Stimulated activated CD8-positive, alpha-beta memory T cell treated with anti-CD3 and anti-CD28 coated beads, Interleukin-15, amount 100 ng/mL, for 24 hours (primary cell): ENCODE measurements at places on chromosomes 2 and 18.

DNA sequence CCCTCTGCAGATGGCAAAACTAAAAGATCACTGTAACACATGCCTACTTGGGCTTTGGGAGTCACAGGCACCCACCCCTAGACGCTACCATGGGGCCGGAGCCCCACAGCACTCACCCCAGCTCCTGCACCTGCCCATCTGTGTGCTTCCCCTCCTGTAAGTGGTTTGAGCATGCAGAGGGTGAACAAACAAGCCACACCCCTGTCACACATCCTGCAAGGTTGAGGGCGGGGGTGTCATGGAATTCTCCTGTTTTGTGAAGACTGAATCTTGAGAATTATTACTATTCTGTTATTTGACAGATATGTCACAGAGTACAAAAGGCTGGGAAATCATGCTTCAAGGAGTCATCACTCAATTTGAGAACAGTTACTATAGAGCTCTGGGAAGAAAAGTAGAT, 60.9 kb downstream of the RFTN2 start:
- no peak for DNase-seq

DNA sequence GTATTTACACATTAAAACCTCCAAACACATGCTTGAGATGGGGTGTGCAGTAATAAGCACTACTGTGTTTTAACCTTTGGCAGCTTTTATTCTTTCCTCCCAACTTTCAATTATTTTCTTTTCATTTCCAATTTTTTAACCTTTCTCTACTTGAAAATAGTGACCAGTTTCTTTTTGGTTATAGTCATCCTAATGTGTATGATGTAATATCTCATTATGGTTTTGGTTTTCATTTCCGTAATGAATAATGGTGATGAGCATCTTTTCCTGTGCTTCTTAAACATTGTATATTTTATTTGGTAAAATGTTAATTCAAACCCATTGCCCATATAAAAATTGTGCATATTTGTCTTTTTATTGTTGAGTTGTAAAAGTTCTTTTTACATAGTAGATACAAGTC, 103.5 kb downstream of the BMPR2 start:
- DNase-seq = no peak

- no peak for DNase-seq
Observed at GRCh38 chr2:190460487-190460886, 52.3 kb downstream of the MFSD6 start.

DNA sequence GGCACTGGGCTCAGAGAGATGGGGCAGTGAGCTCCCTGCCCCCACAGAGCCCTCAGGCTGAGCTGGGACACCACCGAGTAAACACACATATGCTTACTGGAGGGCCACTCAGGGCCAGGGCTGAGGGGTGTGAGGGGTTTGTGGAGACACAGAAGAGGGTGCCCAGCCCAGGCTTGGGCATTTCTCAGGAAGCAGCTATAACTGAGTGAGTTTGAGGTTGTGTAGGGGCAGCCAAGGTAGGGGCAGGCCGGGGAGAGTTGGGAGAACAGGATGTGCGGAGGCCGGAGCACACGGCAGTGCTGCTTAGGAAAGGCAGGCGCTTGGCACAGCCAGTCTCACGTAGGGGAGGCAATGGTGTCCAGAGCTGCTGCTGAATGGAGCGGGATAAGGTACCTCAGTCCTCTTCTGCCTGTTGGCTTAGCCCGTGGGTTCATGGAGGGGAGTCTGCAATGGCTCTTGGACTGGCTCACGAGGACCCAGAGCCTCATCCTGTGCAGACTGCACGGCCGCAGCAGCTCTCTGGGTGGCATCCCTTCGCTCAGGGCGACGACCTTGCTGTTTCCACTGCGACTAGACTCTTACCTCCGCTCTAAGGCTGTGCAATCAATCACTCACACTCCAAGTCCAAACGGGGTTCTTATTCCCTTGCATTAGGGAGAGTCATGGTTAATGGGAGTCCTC, 466.1 kb upstream of the HS6ST1 start:
- DNase-seq = no peak

DNA sequence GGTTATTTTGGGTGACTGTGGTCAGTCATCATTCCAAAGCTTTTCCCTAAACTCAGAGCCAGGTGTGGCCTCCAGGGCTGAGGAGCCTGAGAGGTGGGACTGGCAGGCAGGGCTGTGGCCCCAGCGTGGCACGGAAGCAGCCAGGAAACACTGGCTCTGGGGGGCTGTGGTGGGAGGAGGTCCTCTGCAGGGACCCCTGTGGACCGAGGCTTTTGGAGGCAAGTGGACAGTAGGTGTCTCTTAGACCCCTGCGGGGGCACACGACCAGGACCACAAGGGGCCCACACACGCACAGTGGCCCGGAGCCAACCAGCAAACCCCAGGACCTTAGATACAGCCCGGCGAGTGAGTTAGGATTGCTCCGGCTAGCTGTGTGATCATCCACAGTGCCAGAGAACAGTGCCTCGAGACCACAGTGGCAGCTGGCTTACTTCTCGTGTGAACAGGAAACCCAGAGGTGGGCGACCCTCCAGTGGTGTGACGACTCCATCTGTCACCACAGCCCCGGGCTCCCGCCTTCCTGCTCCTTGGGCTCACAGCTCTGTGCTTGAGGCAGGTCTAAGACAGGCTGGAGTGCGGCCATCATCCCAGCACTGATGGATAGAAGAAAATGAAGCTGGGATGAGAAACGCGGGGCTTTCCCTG, 1.6 kb upstream of the RTP5 start:
- no peak for DNase-seq

DNA sequence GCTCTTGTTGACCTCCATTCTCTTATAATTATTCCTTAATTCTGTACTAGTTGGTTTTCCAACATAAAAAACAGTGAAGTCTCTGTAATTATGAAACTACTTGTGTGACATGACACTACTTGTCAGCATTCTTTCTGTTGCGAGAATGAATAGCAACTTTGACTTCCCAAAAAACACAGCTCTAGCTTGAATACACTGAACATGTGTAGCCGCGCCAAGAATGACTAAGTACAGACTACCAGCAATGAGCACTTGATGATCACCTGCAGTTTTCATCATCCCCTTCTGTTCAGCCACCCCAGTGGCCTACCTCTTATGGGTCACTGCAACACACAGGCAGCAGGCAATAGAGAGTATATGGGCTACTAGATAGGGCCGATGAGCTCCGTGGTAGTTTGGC, 229.3 kb downstream of the TGIF1 start:
- no peak for DNase-seq

DNA sequence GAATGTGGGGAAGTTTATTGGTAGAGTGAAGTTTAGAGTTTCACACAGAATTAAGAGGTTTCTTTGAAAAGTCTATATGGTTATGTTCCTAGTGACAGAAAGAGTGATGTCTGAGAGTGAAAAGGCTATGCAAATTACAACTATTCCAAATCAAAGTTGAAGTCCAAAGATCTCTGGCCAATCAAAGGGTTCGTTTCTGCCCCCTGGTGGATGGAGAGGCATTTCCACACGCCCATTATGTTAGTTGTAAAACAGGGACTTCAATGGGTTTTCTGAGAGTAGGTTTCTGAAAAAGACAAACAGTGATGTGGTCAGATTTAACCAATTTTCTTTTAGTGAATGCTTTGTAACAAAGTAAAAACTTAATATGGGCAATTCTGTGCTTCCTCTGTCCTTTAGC, 441.5 kb upstream of the POU3F3 start:
- DNase-seq = no peak

- DNase-seq = no peak
Observed at GRCh38 chr2:160096409-160096808, 34.0 kb upstream of the PLA2R1 start.

- no peak for DNase-seq
Observed at GRCh38 chr2:217832115-217832514, 170.7 kb downstream of the TNS1 start.

- no peak for DNase-seq
Observed at GRCh38 chr2:97936199-97936598, 59.5 kb downstream of the TMEM131 start.

DNA sequence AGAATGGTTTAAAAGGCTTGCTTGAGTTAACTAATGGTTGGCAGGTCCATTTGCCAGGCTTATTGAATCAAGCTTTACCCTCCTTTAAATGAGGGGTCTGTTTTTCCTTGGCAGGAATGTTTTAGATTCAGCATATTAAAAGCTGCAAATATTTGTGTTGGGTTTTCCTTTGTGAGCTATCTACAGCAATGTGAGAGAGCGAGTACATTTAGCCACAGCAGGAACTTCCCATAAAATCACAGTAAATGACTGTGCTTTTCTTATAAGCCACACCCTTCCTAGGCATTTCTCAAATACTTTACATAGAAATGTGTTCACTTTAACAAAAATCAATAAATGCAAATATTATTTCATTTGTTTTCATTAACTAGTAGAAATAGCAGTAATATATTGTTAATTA, 23.9 kb downstream of the CALCRL start:
- no peak for DNase-seq

DNA sequence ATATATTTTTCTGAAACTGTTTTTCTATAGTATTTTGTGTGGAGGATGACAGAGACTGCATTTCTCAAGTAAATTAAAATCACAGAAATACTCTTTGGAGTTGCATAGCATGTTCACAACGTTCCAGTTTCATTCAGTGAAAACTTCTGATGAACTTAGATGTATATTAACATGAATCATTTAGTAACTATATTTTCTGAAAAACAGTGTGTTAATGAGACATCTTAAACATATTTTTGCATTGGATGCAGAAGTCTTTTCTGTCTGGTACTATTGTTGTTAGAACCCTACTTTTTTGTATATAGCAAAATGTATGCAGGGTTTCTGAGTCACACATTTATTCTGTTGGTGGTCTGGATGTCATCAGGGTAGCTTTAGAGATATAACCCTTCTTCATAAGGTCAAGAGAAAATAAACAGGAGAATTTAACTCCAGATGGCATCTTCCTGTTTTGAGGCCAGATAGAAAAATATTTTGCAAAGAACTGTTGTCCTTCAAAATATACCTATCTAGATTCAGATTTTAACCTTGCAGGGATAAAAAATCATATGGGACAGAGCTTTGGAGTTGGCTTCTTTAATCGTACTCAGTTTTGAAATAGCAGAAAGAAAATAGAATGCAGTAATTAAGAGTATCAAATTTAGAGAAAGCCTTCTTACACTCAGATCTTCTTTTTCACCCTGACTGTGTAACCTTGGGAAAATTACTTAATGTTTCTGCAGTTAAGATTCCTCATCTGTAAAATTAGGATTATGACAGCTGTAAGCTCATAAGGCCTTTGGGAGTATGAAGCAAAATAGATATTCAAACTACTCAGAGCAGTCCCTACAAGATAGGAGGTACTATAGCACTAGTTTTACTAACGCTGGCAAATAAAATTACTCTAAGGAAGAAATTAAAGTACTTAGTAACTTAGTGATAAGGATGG, 5.3 kb downstream of the COL3A1 start:
- no peak for DNase-seq

DNA sequence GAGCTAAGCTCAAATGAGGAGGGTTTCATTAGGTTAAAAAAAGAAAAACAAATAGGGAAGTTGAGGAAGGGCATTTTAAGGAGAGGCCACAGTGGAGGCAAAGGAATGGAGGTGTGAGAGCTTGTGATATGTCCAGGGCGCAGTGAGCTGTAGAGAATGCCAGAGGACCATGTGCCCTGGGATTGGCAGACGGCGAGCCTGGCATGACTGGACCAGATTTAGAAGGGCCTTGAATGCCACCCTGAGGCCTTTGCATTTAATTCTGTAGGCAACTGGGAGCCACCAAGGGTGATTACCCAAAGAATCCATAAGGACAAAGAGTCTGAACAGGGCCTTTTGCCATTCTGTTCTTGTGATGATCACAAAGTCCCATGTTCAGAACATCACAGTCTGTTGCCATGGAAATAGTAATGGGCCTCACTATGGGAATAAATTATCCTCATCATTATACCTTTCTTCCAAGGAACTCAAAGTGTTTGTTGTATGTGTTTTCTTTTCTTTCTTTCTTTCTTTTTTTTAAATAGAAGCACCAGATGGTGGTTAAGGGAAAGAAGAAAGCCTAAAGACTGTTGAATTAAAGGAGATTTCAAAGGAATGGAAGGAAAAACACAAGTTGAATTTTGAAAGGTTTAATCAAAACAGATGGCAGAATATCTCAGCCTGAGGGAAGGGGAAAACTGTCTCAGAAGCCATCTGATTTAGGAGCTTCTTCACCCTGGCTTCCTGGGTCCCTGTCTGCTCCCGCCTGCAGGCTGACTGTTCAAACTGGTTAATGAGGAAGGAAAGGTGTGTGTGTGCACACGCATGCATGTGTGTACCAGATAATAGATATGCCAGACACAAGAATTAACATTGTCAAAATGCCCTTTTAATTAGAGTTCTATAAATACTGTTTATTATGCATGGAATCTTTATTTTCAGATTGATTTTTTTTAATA, 31.6 kb upstream of the NCOA1 start:
- DNase-seq = no peak

GRCh38 chr2:65331336-65332025, 100.9 kb downstream of the SPRED2 start:
- DNase-seq = no peak

GRCh38 chr2:175786471-175787124, 215.5 kb downstream of the LNPK start:
- DNase-seq = no peak

DNA sequence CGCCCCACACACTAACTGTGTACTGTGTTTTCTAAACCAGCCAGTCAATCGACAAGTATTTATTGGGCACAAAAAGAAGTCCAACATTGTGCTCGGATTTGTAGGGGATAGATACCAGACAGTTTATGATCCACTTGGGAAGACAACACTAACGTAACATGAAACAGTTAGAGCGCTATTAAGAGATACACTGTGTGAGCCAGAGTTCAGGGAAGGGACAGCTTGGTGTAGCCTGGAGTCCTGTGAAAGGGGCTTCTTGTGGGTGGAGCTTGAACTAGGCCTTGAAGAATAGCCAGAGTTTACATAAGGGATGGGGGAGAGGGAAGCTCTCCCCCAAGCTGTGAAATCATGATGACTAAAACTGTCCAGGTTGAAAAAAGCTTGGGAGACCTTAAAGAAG, 176.4 kb upstream of the TCF4 start:
- DNase-seq = no peak

DNA sequence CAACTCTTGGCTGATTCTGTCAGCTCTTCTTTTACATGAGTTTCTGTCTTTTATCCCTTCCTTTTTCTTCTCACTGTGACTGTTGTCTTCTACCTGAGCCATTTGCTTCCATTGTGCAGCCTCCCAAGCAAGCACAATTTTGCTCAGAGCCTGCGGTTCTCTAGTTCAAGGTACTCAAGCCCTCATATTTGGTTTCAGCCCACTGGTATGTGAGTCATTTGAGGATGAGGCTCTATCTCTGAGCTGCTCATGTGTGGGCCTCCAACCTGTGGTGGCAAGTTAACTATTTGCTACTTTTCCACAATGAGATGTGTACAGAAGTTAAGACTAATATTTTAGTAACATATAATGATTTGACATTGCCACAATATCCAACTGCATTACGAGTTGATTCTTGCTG, 183.0 kb downstream of the PHLPP1 start:
- no peak for DNase-seq

DNA sequence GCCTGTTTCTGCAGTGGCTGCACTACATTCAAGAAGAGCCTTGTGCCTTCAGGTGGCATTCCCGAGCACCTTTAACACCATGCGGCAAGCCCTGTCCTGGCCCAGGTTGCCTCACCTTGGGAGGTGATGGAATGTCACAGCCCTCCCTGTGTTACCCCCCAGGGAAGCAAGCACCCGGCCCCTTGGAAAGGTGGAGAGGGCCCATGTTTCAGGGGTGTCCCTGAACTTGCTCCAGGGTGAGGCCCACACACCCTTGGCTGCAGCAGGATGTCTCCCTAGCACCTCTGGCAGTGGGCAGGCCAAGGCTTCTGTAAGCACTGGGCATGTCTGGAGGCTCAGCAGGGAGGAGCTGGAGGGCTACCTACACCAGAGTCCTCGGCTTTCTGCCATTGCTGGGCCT, 29.3 kb upstream of the ACAA2 start:
- no peak for DNase-seq

- no peak for DNase-seq
Observed at GRCh38 chr2:160720098-160720497, 226.5 kb upstream of the RBMS1 start.
